ENCODE measurements at places on chromosomes 5 and 9.

DNA sequence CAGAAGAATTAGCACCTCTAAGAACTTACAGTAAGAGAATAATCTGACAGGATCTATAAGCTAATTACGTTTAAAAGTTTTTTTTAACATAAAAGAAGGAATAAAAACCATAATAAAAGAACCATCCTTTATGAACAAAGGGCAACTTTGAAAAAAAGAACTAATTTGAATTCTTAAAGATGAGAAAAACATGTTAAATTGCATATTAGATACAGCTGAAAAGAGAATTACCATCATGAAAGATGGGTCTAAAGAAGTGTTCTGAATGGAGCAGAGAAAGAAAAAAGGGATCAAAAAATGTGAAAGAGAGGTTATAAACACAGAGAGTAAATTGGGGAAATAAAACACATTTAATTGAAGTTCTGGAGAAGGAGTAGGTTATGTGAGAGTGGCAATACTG lies 45.8 kb upstream of the IFNK start:
- no peak for DNase-seq

DNA sequence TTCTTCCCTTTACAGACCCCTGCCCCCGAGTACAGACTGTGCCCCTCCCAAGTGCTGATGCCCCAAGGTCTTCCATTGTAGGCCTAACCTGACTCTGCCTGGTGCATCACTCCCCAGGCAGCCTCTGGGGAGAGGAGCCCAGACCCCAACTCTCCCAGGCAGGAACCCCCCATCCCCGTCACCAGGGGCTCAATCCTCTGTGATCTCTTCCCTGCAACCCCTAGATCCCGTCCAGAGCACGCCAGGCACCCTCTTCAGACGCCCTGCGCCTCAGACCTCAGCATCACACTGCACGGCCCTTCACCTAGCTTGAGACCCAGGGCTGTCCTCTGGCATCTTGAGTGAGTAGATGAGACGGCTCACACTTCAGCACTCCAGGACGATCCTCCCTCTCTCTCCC lies 6.4 kb upstream of the EGR1 start:
- DNase-seq, result no peak

DNA sequence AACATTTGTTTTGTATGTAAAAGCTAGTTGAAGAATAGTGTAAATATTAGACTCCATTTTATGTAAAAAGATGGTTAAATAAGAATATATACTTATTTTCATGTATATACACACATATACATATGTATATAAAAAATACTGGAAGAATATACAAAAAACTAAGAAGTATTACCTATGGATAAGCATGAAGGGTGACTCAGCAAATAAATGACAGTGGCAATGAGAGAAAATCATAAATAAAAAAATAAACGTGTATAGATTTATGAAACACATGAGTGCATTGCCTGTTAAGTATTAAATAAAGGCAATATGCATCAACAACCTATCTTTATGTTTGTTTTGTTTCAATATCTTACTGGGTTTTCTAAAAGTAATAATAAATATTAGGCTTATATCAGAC lies 435.3 kb downstream of the CYLC2 start:
- no peak for DNase-seq

DNA sequence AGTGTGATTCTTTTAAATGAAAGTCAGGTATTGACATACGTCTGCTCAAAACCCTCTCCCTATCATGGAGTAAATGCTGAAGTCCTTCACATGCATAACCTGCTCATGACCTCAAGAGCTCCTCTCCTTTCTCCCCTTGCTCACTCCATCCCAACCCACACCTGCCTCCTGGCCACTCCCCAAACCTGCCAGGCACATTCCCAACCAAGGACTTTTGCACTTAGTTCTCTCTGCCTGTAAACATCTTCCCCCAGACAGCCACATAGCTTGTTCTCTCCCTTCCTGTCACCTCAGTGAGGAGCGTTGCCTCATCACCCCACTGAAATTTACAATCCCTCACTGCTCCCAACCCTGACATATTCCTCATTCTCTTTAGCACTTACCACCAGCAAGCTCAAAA lies 8.7 kb downstream of the SETD9 start:
- DNase-seq, result no peak

GRCh38 chr5:97062046-97062445 lies 80.4 kb downstream of the LIX1 start:
- no peak for DNase-seq

DNA sequence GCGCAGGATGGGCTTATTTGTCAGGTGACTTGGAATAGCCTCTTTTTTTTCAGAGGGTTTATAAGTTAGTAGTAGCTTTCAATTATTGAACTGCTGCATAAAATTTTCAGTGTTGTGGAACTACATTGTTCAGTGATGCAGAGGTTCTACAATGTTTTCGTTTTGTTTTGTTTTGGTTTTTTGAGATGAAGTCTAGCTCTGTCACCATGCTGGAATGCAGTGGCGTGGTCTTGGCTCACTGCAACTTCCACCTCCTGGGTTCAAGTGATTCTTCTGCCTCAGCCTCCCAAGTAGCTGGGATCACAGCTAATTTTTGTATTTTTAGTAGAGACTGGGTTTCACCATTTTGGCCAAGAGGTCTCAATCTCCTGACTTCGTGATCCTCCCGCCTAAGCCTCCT lies 22.0 kb downstream of the NUP188 start:
- peak; percentile 31 for DNase-seq

- DNase-seq, result no peak
These were observed 66.5 kb downstream of the GALNT12 start for GRCh38 chr9:98873951-98874371.

- DNase-seq, result no peak
These were observed 283.7 kb upstream of the IRX4 start for GRCh38 chr5:2166306-2166978.

- DNase-seq, result no peak
These were observed 12.0 kb downstream of the TTC33 start for GRCh38 chr5:40743771-40744170.

GRCh38 chr5:83551821-83552220 lies 80.3 kb downstream of the VCAN start:
- peak; percentile 25 for DNase-seq

DNA sequence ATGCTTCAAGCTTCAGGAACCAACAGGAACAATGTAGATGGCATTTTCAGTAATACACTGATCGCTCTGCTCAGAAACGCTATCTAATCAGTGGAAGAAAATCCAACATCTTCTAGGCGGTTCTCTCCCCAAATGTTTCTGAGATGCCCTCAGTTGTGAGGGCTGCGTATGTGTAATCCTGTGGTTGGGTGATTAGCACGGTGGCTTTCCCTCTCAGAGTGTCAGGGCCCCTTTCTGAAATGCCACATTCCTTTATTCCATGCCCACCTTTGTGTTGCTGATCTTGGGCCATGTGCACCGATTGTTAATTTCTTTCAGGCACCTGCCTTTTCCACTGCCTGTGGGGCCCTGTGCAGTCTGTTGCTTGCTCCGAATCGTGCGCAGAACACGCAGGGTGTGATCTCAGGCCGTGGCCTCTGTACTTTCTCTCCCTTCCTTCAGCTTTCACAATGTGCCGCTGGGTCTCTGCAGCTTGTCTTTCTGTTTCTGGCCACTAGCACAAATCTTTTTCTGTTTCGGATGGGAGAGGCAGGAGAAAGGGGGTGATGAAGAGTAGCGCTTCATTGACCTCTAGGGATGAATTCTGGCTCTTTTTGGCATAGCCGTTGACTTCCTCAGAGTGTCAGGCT lies 324.0 kb downstream of the PARP8 start:
- DNase-seq, result no peak

GRCh38 chr5:179829732-179830435 lies 9.2 kb downstream of the SQSTM1 start:
- no peak for DNase-seq

DNA sequence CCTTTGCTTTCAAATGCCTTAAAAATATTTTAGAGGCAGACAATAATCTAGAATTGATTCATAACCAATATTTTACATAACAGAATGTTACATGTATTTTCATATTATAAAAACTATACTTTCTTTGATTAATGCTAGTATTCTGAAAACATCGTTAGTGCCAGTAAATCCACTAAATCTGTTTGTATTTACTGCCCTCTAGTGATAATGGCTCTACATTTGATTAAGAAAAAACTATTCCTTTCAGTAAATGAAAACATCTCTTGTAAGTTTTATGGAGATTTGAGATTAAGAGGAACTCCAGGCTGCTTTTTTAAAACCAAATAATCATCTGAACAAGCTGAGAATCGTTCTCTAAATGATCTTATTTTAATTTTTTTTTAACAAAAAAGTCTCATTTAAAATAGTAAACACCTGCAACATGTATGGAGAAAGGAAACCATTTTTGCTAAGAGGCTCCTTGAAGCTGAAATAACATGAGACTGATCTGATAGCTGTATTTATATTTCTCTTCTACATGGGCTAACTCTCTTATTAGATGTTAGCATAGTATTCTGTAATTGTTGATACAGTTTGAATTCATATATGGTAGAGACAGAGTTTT lies 424.7 kb downstream of the RAB3C start:
- DNase-seq, result peak; percentile 52

- peak; percentile 75 for DNase-seq
These were observed 12.6 kb downstream of the DNM1 start for GRCh38 chr9:128215491-128216409.

GRCh38 chr9:27664121-27664779 lies 91.0 kb upstream of the C9orf72 start:
- no peak for DNase-seq

GRCh38 chr5:58248221-58248620 lies 211.7 kb downstream of the PLK2 start:
- DNase-seq, result no peak

DNA sequence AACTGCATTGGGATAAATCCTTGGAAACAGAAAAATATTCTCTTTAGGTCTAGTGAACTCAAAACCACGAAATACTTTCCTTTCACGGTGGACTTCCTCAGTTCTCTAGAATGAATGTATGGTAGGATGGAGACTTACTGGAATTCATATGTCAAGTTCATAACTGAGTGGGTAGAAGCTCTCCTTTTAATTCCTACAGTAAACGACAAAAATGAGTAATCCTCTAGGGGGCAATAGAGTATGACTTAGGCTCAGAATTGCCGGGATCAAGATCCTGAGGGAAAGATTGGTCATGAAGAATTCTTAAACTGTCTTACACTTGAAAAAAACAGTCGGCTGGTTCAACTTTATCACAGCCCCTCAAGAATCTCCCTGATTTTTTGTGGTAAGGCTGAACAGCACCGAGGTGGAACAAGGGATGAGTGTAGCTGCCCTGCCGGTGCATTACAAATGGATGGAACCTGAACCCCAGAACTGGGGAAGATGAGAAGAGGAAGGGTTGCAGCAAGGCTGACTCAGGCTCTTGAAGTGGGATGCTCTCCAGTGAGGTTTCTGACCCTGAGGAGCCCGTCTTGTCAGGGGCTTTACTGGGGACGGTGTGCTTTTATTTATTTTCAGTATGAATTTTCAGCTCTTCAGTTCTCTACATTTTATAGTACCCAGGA lies 14.0 kb upstream of the LOX start:
- DNase-seq, result peak; percentile 77

GRCh38 chr9:2964470-2964869 lies 120.6 kb upstream of the PUM3 start:
- no peak for DNase-seq

GRCh38 chr5:159322180-159322579 lies 8.1 kb downstream of the IL12B start:
- DNase-seq, result no peak

GRCh38 chr5:1437226-1437829 lies 7.9 kb downstream of the SLC6A3 start:
- DNase-seq, result peak; percentile 59

- DNase-seq, result peak; percentile 80
These were observed 267.5 kb upstream of the GRIA1 start for GRCh38 chr5:153222936-153223335.

- peak; percentile 65 for DNase-seq
These were observed 36.6 kb downstream of the CTNNA1 start for GRCh38 chr5:138789771-138790242.

- no peak for DNase-seq
These were observed 137.0 kb downstream of the FER start for GRCh38 chr5:108884736-108885135.

- no peak for DNase-seq
These were observed 18.1 kb downstream of the IRF1 start for GRCh38 chr5:132472431-132472830.

DNA sequence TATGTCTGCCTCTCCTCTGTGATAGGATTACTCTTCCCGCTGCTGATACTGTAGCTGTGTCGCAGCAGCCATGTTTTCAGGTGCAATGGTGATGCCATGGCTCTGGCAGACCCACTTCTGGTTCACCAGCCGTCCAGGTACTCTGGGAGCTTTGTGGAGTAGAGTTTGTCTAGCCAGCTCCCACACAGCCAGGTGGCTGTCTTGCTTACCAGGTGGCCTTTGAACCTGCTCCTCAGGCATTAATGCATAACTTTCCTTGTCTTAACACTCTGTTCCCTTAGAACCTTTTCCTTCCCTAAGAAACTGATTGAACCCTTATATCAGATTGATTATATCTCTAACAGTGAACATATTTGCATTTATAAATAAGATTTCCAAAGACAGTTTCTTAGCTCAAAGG lies 42.2 kb downstream of the F2RL2 start:
- DNase-seq, result no peak

GRCh38 chr9:92794426-92794825 lies 29.8 kb upstream of the BICD2 start:
- DNase-seq, result no peak

DNA sequence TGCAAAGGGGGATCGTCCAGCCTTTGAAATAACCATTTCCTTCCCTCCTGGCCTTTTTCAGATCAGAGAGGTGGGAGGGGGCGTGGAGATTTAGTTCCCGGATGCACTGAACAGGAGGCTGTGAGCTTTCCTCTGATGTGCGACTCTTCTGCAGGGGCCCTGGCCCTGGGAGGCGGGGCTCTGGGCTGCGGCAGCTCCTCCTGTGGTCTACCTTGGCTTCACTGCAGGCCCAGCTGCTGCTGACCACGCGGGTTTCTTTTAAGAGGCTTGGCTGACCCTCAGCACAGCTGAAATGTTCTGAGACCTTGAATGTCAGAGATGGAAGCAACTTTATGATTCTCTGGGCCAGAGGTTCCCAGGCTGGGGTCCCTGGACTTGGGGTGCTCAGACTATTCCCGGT lies 27.0 kb upstream of the COL15A1 start:
- no peak for DNase-seq

DNA sequence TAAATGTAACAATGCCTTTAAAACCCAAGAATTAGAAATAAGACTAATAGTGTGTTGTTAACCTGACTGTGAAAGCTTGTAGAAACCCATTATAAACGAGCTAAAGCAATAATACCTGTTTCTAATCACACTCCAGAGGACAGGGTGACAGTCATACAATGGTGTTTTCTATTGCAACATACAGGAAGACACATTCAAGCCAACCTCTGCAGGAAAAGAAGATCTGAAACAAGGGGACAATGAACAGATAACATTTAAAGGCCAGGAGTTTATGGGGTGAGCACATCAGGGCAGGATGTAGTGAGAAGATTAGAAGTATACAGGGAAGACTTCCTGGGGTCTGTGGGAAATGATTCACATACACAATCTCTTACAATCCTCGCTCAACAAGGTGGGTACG lies 13.8 kb downstream of the BARHL1 start:
- DNase-seq, result no peak

- peak; percentile 54 for DNase-seq
These were observed 92.6 kb downstream of the C9orf152 start for GRCh38 chr9:110115341-110115820.
